NCI-H1436 treated with DMSO at 0.1 percent for 48 hours (cell line): ENCODE measurements at places on chromosomes 5 and 9.
A peak's percentile ranks its signal among the peaks of the same experiment; 100 is the strongest.

DNA sequence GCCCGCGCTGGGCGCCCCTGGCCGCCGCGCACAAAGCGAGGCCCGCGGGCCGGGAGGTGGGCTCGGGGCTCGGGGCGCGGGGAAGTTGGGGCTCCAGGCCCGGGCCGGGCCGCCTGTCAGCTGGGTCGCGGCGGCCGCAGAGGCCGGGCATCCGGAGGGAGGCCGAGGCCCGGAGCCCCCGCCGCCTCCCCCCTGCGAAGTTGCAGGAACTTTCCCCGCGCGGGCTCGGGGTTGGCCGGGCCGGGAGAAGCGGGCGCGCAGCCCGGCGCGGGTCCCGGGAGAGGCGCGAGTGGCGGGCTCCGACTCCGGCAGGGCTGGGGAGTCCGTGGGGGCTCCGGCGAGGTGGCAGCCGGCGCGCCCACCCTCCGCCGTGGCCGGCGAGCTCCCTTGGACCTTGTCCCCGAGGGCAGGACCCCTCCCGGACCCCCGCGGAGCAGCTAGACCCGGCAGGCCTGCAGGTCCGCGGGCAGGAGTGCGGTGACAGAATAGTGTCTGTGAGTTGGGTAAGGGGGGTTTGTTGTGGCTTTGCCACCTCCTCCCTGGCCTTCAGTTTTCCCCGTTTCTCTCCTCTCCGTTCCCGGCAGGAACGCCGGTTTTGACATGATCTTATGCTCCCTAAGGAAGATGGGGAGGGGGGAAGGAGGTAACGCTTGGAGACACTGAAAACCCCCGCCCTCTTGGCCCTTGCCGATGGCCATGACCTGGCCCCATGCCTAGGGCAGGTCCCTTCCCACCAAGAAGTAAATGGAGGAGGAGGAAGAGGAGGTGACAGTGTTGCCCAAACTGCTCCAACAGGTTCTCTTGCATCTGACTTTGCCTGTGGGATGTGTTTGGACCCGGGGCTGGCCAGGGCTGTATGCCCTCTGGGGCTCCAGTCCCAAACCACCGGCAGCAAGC, 942 bp downstream of the PHF2 start:
- no peak for DNase-seq

DNA sequence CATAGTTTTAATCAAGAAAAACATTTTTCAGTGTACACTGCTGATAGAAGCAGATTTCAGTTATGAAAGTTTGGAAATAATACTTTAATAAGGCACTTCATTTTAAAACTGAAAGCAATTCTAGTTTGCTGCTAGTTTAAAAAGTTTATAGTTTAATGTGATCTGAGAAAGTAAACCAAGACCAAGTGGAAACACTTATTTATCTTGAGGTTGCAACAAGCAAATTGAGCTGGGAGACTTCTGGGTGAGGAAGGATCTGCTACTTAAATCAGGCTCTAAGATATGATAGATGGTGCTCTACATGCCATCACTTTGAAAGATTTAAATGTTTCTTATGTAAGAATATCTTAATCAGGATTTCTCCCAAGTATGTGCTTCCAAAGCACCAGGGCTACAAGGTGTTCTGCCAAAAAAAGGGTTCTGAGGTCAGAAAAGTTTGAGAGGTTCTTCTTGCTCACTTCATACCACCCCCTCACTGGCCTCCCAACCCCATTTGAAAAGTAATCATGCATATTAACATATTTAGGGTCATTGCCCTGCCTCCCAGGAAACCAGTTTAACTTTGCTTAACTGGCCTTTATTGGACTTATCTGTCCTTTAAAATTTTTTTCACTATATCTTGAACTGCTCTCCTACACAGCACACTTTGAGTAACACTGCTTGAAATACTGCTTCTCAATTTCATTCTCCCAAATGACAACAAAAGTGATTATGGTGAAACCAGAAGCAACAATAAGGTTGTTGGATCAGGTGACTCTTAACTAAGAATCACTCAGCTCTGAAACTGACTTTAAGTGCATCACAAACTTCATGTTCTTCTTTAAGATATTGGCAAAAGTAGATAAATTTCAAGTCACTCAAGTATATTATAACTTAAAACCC, 15.5 kb downstream of the SLC44A1 start:
- no peak for DNase-seq

DNA sequence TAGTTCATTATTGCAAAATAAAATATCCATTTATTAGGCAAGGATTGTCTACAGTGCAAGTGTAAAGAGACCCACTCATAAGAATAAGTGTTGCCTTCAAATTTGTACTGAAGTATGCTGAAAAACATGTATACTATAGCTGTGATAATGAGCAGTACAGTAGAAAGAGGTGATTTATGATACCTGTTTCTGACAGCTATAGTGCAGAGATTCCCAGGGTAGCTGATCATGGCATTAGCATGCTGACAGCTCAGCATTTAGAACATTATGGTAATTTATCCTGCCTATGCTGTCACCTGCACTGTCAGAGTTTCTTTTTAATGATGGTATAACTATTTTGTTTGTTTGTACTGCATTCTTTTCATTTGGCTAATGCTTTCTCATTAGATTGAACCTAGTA, 177.6 kb upstream of the TLX3 start:
- DNase-seq = peak; percentile 23

DNA sequence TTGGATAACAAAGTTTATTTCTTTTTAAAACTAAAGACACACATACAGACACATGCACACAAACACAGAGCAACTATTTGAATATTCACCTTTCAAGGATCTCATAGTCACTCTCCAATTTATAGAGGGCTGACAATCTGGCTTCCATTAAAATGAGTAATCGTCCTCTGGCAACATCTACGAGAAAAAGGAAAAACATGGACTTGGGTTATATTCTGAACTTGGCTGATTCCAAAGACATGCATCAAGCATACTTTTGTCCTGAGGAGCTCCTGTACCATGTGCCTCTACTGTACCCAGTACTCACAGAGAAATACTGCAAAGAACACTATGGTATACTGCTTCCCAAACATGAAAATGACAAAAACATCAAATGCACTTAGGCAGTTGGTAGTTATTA, 15.4 kb downstream of the IARS1 start:
- no peak for DNase-seq

GRCh38 chr5:169945831-169946261, 34.4 kb downstream of the INSYN2B start:
- no peak for DNase-seq

GRCh38 chr5:128305341-128305740, 221.8 kb downstream of the SLC12A2 start:
- DNase-seq = no peak

DNA sequence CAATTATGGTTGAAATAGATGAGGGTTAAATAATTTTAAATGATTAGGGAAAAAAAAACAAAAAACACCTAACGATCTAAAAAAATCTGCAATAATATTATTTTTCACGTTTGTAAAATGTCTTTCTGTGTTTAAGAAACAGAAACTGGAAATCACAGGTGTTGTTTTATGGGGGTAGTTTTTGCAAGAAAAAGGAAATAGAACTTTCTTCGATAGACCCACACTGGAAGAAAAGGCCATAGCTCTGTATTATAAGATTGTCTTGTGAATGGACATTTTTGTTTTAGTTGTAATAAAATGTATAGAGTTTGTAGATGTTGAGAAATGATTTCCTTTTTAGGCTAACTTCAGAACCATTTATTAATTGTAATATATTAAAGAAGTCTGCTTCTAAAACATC, 5.5 kb downstream of the CSNK1G3 start:
- DNase-seq = no peak

DNA sequence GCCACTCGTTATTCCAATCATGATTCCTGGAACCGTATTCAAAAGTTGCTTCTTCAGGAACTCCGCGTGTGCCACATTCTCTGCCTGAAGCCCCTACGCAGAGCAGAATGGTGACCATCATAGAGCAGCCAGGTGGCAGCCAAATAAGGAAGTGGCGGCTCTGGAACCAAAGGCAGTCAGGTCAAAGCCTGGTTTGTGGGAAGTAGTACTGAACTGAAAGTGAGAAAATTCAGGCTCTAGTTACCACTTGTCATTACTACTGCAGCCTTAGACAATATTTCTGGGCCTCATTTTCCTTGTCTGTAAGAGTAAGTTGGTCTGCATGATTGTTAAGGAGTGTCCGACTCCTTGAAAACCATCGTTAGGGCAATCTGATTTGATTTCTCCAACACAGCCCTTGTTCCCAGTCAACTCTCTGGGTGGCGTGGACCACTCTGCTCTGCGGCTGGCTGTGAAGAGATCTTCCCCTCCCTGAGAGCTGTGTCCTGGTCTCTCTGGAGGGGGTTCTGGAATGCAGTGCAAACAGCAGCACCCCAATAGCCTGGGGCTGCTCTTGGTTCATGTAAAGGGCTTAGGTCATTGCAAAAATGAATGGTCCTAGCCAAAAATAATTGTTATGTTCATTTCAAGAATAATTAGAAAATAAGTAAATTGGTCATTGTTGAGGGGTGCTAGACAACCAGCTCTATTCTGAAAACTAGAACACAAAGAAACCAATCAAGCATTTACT, 102.4 kb downstream of the MED27 start:
- DNase-seq = no peak

GRCh38 chr5:77900691-77901090, 124.6 kb upstream of the TBCA start:
- no peak for DNase-seq

GRCh38 chr5:143933451-143933850, 121.5 kb downstream of the HMHB1 start:
- DNase-seq = no peak

GRCh38 chr9:114777821-114778609, 27.8 kb downstream of the TNFSF15 start:
- DNase-seq = no peak

DNA sequence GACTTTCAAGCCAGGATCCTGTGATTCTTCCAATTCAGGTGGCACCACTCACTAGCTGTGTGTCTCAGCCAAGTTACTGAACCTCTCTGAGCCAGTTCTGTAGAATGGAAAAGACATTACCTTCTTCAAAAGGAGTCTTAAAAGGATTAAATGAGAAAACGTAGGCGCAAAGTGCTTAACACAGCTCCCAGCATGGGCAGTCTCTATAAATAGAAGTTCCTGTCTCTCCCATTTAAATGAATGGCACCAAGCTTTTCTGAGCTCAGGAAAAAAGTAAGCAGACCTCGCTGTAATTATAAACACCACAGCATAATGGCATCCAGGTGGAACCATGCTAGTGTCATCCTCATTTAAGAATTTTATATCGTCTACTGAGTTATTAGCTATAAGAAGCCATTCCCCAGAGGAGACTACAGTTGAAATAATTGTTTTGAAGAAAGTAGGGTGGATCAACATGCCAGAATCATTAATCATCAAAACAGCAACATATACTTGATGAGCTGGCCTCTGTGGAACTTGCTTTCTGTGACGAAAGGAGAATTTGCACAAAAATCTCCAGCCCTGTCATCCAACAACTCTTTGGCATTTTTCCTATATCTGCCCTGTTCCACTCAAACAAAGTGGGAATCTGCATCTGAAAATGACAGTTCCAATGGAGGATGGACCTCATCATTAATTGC, 188.9 kb downstream of the SPOCK1 start:
- DNase-seq = no peak

- DNase-seq = no peak
These were observed 240.2 kb upstream of the SEMA6A start for GRCh38 chr5:116814626-116815385.

- DNase-seq = no peak
These were observed 410.2 kb upstream of the IRX2 start for GRCh38 chr5:3161672-3162071.

- DNase-seq = no peak
These were observed 7.6 kb downstream of the IFNB1 start for GRCh38 chr9:21070171-21070571.

GRCh38 chr9:8686516-8686915, 886.9 kb upstream of the DMAC1 start:
- DNase-seq = no peak

GRCh38 chr5:33010846-33011245, 299.7 kb downstream of the NPR3 start:
- DNase-seq = no peak

DNA sequence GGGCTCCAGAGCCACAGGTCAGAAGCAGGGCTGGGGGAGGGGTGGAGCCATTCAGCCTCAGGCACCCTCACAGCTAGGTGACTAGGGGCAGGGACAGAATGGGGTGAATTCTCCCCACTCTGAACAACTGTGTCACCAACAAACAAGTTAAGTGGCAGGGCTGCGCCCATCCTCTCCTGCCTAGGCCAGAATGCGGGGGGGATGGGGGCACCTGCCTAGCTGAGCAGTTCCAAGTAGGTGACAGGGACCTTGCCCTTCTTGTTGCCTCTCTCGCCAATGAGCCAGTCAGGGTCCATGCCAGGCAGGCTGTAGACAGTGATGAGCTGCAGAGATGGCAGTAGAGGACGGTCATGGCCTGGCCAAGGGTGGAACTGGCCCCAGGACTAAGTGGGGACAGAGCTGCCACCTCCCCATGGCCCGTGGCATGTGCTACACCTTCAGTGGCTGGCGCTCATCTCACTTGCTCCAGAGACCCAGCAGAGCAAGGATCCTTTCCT, 19.6 kb downstream of the SH3GLB2 start:
- DNase-seq = no peak

DNA sequence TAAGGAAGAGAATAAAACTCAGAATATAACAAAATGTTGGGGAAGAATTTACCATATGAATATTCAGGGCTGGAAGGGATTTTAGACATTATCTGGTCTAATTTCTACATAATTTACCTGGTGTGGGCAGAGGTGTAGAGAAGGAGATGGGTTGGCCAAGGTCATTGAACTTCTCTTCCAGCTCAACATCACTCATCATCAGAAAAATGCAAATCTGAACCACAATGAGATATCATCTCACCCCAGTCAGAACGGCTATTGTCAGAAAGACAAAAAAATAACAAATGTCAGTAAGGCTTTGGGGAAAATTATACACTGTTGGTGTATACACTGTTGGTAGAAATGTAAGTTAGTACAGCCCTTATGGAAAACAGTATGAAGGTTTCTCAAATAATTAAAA, 121.7 kb downstream of the PTTG1 start:
- DNase-seq = no peak

- DNase-seq = no peak
These were observed 13.4 kb downstream of the ABLIM3 start for GRCh38 chr5:149154650-149155049.

GRCh38 chr9:99038484-99038820, 66.5 kb upstream of the TGFBR1 start:
- no peak for DNase-seq

- DNase-seq = no peak
These were observed 39.2 kb downstream of the GRAMD2B start for GRCh38 chr5:126462239-126463014.

- DNase-seq = no peak
These were observed 26.2 kb upstream of the ZNF608 start for GRCh38 chr5:124772457-124773200.

- DNase-seq = no peak
These were observed 384.3 kb upstream of the RFX3 start for GRCh38 chr9:3909966-3910650.

DNA sequence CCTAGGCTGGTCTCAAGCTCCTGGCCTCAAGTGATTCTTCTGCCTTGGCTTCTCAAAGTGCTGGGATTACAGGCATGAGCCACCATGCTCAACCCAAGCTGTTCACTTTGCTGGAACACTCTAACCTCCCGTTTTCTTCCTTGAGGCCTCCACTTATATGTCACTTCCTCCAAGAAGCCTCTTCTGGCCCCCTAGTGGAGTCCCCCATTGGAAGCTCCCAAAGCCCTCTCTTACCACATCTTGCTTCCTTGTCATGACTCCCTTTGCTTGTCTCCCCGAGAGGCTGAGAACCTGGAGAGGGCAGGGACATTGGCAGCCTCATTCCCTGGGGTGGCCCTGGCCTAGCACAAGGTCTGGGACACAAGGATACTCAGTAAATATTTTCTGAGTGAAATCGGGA, 80.8 kb downstream of the PDE6A start:
- DNase-seq = no peak
